Camera-type eye (tissue), 1 donor: ENCODE measurements at places on chromosomes 12 and 14. TPM values are rescaled to one million over a fixed set of nuclear protein-coding genes. Genes with fewer than 3 reads are reported as not detected.

The TMEM121 gene
- 13.7 TPM for total RNA-seq

The PRR4 gene
- total RNA-seq, result 11.7 TPM

The PMCH gene
- total RNA-seq, result not detected

The DTX1 gene
- 19.1 TPM for total RNA-seq

The CMKLR1 gene
- 4.0 TPM for total RNA-seq

The ATXN3 gene
- total RNA-seq, result 92.9 TPM

The ASPG gene
- 2.4 TPM for total RNA-seq

The CD4 gene
- 7.2 TPM for total RNA-seq

The C14orf180 gene
- 0.49 TPM for total RNA-seq

The TBX5 gene
- 3.3 TPM for total RNA-seq

The B4GALNT3 gene
- total RNA-seq, result 6.8 TPM
